Tibial nerve (tissue), 4 donors: ENCODE measurements at places on chromosomes 2 and 18. TPM values are rescaled to one million over a fixed set of nuclear protein-coding genes. Genes with fewer than 3 reads are reported as not detected.

DNER gene
- 1.5 TPM for total RNA-seq

DYNAP gene
- total RNA-seq = not detected

CYP26B1 gene
- total RNA-seq = 36.6 TPM

EIF5B gene
- total RNA-seq = 47.4 TPM

DNA sequence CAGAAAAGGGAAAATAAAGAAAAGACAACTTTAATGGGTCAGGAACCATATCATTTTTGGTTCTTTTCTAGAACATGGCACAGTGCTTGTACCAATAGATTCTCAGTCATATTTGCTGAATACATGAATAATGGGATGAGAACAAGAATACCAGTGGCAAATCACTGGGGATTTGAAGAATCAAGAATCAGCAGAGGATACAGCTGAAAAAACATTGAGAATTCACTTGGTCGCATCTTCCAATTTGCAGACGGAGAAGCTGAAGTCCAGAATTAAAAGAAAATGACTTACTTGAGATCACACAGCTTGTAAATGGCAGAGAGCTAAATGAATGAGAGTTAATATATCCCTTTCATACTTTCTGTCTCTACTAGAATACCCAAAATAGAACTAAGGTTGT, 362.2 kb downstream of the RAD51AP2 start:
- no peak for DNase-seq
- no peak overlapping the region for H3K27ac ChIP-seq
- no peaks in the 10 kb centered on the region for H3K4me1 ChIP-seq
- H3K27me3 ChIP-seq = no peaks in the 10 kb centered on the region
- no peak overlapping the region for H3K4me3 ChIP-seq

TOGARAM2 gene
- 6.0 TPM for total RNA-seq

THSD7B gene
- 11.8 TPM for total RNA-seq

SLC19A3 gene
- total RNA-seq = 29.5 TPM
